ENCODE measurements at places on chromosomes 3 and 15.

GRCh38 chr3:40024526-40024925, 215.1 kb downstream of the MYRIP start:
- DNase-seq: no peak

DNA sequence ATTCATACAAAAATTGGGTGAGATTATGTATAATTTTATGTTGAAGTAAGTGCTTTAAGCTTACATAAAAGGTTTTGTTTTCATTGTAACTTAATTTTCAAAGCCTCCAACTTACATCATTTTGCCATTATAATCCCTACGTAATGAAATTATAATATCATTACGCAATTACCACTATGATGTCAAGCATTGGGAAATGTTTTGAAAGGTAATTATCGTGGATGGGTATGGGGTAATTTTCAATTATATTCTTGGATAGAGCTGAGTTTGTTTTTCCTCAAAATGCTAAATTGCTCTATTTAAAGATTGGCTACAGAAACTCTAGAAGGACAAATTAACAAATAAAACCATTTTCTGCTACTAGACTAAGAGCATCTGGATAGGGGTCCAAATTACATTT, 80.2 kb upstream of the FAM3D start:
- DNase-seq: no peak

DNA sequence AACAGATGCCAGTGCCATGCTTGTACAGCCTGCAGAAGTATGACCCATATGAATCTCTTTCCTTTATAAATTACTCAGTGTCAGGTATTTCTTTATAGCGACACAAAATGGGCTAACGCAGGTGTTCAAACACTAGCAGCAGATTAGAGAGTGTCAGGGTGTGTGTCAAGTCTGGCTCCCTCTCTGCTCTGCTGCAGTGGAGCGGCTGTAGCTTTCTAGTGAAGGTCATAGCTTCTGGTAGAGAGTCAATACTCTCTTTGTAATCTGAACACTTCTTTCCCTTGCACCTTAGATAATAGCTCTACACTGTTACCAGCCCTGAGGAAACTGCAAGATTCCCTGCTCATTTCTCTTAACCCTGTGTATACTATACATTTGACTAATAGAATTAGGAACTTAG, 483.2 kb upstream of the TGFBR2 start:
- DNase-seq: no peak

DNA sequence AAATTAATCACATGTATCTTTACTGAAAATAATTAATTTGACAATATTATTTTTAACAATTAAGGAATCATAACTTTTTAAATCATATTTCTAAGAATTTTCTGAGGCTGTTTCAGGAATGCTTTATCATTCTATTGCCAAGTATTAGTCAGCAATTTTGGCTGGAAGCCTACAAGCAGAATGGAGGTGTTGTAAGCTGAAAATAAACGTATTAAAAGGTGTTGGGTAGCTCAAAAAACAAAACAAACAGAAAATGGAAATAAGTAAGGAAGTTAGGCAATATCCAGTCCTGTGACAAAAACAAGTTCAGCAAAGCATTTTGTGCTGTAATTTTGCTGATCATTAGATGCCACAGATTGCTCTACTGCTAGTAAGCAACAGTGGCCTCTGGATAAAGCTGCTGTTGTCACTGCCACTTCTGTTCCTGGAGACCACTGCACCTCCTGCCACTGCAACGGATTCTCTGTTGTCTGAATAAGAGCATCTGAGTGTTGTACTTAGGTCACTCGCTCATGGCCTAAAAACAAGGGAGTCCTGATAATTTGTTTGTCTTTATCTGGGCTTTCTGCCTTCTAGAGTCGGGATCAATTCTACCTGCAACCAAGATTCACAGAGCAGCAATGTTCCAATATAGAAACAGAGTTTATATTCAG, 63.5 kb upstream of the SLITRK3 start:
- no peak for DNase-seq

- no peak for DNase-seq
These were observed 1.9 kb upstream of the TMEM158 start for GRCh38 chr3:45227946-45228345.

- DNase-seq: no peak
These were observed 41.3 kb downstream of the TMED3 start for GRCh38 chr15:79352206-79352605.

DNA sequence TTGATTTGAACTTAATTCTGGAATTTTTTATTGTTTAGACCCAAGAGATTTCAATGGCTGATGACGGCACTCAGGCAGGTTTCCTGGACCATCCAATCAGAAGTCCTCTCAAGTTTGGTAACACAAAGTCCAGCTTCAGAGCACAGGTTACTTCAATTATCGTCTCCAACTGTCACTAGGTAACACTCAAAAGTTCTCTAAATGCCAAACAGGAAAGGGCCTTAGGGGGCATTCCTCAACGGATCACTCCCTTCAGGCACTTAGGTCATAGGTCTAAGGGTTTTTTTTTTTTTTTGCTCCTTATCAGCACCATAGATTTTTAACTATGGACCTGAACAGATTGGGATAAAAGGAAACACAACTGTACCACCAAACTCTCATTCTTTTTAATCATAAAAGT, 85.8 kb downstream of the MEIS2 start:
- no peak for DNase-seq
